A549 treated with DMSO at 1 μM for 4 hours (cell line): ENCODE measurements at places on chromosomes 4 and X. TPM values are rescaled to one million over a fixed set of nuclear protein-coding genes. Genes with fewer than 3 reads are reported as not detected.

The DCAF8L2 gene
- total RNA-seq: not detected in 5 replicates

The PHOX2B gene
- not detected in 5 replicates for total RNA-seq

The TMSB15C gene
- total RNA-seq: 0.09 to 0.31 TPM (median 0.16 TPM) in 4 of 5 replicates, not detected in the other

The CENPU gene
- 22.8 to 25.8 TPM (median 25.4 TPM) in 5 replicates for total RNA-seq

The PRDX4 gene
- 246 to 289 TPM (median 271 TPM) in 5 replicates for total RNA-seq

The RAB33A gene
- total RNA-seq: 0.21 to 0.57 TPM (median 0.25 TPM) in 4 of 5 replicates, not detected in the other

The EPHA5 gene
- total RNA-seq: 0.38 to 0.63 TPM (median 0.51 TPM) in 5 replicates

The SERPINA7 gene
- total RNA-seq: not detected in 5 replicates

The GLRA2 gene
- not detected in 5 replicates for total RNA-seq

The FLNA gene
- 1,489 to 1,751 TPM (median 1,561 TPM) in 5 replicates for total RNA-seq

The SEPTIN6 gene
- total RNA-seq: 9.6 to 12.2 TPM (median 10.4 TPM) in 5 replicates

The LIMCH1 gene
- 33.6 to 55.2 TPM (median 46.0 TPM) in 5 replicates for total RNA-seq

The ZDHHC15 gene
- not detected in 5 replicates for total RNA-seq
